ENCODE measurements at places on chromosomes 11 and 22. TPM values are rescaled to one million over a fixed set of nuclear protein-coding genes. Genes with fewer than 3 reads are reported as not detected.

The SNX32 gene
- polyA plus RNA-seq: 0.69 TPM

The MICAL3 gene
- polyA plus RNA-seq: 9.6 TPM

The ATF4 gene
- 423 TPM for polyA plus RNA-seq

The FXYD6 gene
- 31.2 TPM for polyA plus RNA-seq

The CBLIF gene
- not detected for polyA plus RNA-seq

The NRGN gene
- 1.8 TPM for polyA plus RNA-seq

The MS4A6E gene
- 0.23 TPM for polyA plus RNA-seq

The SLN gene
- polyA plus RNA-seq: not detected

The SIAE gene
- polyA plus RNA-seq: 24.7 TPM

The C22orf31 gene
- not detected for polyA plus RNA-seq

Measured in sigmoid colon (tissue), 7 donors.